Stimulated activated CD4-positive, alpha-beta T cell treated with anti-CD3 and anti-CD28 coated beads, TNF-alpha, amount 100 ng/mL, for 24 hours (primary cell): ENCODE measurements at places on chromosomes 7 and 10.

- no peak for DNase-seq
Measured at GRCh38 chr7:29017713-29018112, 59.6 kb upstream of the TRIL start.

DNA sequence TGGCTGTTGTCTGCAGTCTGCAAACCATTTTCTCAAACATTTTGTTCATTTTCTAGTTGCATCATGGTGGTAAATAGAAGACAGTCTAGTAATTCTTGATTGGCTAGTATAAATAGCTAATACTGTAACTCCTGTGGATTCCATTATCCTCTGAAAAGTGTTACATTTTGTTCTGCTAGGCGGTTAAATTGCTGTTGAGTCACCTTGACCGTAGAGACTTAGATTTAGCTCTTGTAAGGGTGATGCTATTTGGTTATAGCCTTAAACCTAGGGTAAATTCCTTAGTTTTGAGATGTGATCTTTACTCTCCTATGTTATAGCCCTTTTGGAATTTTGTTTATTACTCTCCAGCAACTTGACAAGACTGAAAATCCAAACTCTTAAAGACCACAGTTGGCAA is 58.8 kb downstream of the SHOC2 start:
- DNase-seq, result no peak

DNA sequence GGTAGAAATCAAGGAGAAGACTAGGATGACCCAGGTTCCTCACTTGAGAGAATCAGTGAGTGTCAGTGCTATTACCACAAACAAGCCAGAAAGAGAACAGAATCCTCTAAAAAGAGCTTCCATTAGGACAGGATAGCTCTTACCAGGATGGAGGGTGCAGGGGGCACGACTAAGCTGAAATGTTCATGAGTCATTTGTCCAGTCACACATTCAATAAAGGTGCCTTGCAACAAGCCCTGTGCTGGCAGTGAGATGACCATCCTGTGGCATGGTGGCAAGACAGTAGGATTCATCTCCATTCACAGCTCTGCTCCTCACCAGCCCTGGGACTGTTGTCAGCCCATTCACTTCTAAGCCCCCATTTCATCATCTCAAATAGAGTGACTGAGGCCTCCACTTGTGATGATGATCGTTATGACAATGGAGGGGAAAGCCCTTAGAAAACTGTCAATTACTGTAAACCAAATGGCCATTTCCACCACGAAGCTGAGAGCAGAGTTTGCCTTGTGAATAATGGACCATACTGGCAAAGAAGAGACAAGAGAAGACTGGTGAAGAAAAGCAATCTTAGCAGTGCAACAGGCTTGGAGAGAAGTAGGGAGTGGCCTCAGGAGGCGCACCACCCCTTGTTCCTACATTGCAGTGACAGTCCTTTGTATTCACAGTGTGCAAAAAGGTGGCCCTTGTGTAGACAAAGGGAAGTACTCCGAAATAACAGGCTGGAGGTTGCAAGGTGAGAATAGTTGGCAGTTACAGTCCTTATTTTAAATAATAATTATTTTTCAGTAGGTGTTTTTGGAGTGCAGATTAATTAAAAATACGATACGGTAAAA is 9.0 kb upstream of the WIPF3 start:
- DNase-seq, result no peak

- no peak for DNase-seq
Measured at GRCh38 chr7:89451911-89452310, 656.4 kb upstream of the TEX47 start.

- DNase-seq, result no peak
Measured at GRCh38 chr7:136150311-136150710, 173.2 kb upstream of the MTPN start.

DNA sequence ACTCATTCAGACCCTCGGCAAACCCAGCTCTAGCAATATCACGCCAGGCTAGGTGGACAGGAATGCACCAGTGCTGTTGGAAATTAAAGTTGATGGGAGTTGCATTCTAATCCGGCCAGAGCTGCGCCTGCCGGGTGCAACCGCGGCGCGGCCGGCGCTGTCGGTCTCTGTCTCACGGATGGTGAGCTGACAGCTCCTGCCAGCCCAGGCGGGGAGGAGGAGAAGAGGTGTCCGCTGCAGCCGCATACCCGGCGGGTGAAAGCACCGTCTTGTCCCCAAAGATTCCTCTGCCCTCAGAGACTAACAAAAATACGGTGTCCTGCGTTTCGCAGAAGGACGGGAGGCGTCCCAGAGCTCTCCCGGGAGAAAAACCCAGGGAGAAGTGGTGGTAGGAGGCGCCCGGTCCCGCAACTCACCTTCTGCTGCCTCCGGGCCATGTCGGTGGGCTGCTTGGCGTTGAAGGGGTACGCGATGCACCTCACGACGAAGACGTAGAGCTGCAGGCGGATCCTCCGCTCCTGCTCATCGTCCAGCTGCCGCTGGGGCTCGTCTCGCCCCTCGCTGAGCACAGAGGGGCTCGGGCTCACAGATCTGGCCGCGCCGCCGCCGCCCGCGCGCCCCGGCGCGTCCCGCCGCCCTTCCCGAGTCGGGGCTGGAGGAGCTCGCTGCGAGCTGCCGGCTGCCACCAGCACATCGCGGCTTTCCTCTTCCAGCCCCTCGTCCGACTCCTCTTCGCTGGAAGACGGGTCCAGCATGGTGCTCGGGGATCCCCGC is 490 bp downstream of the CADPS2 start:
- no peak for DNase-seq

DNA sequence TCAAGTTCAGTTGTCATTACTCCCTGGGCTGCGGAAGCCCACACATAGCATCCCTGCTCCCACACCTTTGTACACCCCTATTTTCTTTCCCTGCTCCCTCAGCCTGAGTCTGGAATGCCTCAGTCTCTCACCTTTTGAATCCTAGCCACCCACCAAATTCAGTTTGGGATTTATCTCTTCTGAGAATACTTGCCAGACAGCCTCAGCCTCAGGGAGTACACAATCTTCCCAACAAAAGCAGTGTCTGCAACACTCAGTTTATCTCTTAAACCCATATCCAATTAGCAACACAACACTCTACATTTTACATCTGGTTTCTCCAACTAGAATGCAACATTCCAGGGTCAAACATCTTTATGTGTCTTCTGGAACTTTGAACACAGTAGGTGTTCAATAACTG is 190.2 kb downstream of the GPAM start:
- DNase-seq, result no peak

DNA sequence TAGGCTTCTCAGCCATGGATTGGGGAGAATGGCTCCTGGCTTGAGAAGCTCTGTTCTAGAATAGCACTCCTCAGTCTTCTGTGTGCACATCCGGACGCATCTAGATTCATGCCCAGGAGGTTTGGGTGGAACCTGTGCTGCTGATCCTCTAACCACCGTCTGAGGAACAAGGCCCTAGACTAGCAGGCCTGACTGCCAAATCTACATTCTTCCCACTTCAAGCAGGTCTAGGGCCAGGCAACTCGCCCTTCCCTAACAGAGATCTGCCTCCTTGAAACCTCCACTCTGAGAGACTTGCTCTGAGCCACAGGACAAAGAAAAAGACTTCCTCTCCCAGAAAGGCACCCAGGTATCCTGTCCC is 61.6 kb downstream of the KCNMA1 start:
- DNase-seq, result no peak

DNA sequence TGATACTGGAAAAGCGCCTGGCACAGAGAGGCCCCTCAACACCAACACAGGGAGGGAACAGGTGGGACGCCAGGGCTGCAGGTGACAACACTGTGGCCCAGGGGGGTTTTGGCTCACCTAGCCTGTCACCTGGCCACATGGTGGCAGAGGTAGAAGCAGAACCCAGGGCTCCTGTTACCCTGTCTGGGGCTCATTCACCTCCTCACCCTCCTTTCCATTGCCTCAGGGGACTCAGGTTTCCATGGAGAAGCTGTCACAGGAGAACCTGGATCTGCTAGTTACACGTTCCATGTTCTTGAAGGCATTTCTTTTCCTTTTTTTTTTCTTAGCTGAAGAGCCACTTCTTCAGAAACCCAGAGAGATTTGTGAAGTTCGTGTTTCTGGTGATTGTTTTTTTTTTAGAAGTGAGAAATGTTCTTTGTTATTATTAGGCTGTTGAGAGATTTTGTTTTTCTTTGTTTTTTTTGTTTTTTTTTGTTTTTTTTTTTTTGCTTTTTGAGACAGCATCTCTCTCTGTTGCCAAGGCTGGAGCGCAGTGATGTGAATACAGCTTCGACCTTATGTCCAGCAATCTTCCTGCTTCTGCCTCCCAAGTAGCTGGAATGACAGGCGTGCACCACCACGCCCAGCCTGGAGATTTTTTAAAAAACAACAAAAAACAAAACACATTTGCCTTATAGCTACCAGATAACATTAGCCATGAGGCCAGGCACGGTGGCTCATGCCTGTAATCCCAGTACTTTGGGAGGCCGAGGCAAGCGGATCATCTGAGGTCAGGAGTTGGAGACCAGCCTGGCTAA is 16.0 kb downstream of the DENND2A start:
- DNase-seq, result no peak

DNA sequence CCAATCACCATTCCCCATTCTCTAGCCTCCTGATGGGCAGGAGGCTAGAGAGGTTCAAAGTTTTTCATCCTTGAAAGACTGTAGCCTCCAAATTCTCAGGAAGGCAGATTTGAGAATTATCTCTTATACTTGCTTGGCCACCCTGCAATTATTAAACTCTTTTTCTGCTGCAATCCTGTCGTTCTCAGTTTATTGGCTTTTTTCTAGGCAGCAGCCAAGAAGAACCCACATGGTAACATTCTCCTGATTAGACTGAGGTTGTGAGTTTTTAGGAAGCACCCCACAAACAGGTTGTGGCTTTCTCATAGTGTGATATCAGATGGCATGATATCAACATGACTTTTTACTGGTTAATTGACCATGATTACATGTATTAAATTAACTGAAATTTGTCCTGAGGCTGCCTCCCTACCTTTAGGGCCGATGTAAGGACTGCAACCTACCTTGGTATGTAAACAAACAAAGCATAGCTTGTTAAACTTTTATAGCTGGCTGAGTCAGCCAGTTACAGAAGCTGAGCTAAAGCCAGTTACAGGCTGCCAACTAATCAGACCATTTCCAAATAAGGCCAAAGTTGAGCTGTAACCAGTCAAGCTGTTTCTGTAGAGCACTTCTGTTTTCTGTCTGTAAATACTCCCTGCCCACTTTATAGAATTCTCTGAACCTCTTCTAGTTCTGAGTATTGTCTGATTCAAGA is 3.2 kb upstream of the ZNF248 start:
- no peak for DNase-seq

- DNase-seq, result no peak
Measured at GRCh38 chr10:20944789-20945502, 47.8 kb upstream of the NEBL start.

DNA sequence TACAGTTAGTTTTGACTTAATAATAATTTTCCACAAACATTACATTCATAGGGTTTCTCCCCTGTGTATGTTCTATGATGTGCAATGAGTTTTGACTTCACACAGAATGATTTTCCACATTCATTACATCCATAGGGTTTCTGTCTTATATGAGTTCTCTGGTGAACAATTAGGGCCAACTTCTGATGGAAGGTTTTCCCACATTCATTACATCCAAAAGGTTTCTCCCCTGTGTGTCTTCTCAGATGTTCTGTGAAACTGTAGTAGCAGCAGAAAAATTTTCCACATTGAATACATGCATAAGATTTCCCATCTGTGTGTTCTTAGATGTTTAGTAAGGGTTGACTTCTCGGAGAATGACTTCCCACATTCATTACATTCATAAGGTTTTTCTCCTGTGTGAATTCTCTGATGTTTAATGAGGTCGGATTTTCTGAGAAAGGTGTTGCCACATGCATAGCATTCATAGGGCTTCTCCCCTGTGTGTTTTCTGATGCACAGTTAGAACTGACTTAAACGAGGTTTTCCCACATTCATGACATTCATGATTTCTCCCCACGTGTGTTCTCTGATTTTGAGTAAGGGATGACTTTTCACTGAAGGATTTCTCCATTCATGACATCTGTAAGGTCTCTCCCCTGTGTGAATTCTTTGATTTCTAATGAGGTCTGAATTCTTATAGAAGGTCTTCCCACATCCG is 118.5 kb downstream of the ZNF33B start:
- DNase-seq, result no peak

DNA sequence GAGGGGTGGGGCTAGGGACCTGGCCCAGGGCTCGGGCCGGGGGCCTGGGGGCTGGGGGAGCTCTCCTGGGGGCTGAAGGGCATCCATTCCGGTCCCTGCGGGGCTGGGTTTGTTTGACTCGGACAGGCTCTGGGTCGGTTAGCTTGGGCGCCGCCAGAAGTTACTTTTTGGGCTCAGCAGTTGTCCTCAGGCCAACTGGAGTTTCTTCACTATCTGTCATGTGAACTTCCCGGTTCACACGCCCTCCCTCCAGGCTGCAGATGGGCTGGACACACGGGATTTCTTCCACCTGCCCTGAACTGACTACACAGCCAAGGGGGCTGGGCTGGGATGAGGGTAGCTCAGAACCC is 3.8 kb downstream of the SLC4A2 start:
- no peak for DNase-seq

DNA sequence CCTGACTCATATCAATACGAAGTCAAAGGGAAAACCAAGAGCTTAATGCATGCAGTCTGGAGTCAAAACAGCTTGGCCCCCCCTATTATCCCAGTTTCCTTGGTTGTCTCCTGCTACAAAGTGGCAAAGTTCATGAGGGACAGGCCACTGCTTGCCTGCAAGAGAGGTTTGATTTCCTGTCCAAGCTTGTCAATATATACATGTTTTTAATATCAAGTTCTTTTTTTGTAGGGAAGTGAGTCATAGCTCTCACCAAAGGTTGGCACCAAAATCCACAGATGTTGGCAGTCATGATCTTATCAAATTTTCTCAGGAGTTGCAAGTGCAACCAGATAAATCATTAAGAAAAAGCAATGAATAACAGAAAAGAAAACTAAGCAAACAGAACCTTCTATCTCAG is 176.8 kb downstream of the COBL start:
- no peak for DNase-seq
